ENCODE measurements at places on chromosomes 3 and 15.
A peak's percentile ranks its signal among the peaks of the same experiment; 100 is the strongest.

DNA sequence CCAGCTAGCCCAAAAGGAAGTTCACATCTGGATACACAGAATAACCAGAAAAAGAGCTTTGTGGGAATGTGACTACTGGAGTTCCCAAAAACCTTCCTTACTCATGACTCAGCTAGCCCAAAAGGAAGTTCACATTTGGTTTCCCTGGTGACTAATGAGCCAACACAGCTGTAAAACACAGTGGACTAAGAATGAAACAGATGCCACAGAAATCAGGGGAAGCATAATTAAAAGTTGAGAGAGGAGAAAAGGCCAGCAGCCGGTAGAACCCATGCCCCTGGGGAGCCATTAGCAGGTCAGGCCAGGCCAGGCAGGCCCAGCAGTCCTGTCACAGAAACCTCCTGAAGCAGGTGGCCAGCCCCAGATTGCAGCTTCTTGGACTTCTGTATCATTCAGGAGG is 130.3 kb downstream of the GHSR start:
- no peak overlapping the region for H3K4me3 ChIP-seq
- H3K4me1 ChIP-seq: peaks cover 9% of the 10 kb centered on the region
- no peak for DNase-seq
- no peaks in the 10 kb centered on the region for H3K27me3 ChIP-seq
- H3K27ac ChIP-seq: no peak overlapping the region

DNA sequence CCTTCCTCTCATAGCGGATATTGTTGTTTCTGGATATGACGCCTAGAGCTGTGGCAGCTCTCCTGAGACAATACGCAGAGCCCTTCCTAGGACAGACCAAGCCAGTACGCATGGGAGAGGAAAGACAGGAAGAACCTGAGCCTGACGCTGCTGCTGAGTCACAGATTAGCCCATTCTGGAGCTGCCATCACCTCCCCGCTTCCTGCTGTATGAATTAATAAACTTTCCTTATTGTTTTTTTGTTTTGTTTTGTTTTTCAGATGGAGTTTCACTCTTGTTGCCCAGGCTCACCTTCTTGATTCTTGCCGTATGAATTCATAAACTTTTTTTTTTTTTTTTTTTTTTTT is 67.0 kb downstream of the PPCDC start:
- H3K27me3 ChIP-seq: no peaks in the 10 kb centered on the region
- H3K4me3 ChIP-seq: no peak overlapping the region
- no peak for DNase-seq
- H3K4me1 ChIP-seq: no peaks in the 10 kb centered on the region
- no peak overlapping the region for H3K27ac ChIP-seq

DNA sequence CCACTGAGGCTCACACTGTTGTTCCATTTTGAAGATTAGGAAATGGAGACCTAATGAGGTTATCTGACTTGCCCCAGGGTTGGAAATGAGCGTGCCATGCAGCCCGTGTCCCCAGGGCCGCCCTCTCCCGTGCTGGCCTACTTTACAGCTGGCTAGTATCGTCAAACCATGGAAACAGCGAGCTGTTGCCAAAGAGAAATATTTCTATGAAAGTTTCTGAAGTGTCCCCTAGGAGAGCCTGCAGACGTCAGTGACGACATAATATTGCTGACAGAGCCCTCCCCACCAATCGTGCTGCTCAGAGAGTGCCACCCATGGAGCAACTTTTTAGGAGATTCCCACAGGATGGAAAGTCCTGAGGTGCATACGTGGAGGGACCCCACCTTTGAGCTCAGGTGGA is 11.2 kb upstream of the FAM174B start:
- H3K36me3 ChIP-seq: no peaks in the 10 kb centered on the region
- no peak for DNase-seq
- no peak overlapping the region for H3K4me3 ChIP-seq

GRCh38 chr3:127776347-127776746 is 46.0 kb downstream of the MGLL start:
- H3K36me3 ChIP-seq: peaks cover 4% of the 10 kb centered on the region
- no peak for DNase-seq
- H3K4me3 ChIP-seq: no peak overlapping the region
- H3K27me3 ChIP-seq: peaks cover 1% of the 10 kb centered on the region

GRCh38 chr15:42736793-42737528 is at the start of gene CDAN1:
CDAN1 (minus strand) TSS chr15:42737128; CDS start chr15:42737102, 26 bp downstream.
- H3K36me3 ChIP-seq: peaks cover 2% of the 10 kb centered on the region
- H3K27ac ChIP-seq: peak within 1 kb of the TSS; percentile 94
- peak; percentile 89 for DNase-seq
- H3K4me1 ChIP-seq: peaks cover 25% of the 10 kb centered on the region
- H3K4me3 ChIP-seq: peak within 1 kb of the TSS; percentile 76

GRCh38 chr3:183824761-183825455 is 469 bp downstream of the MAP6D1 start:
- H3K27me3 ChIP-seq: no peaks in the 10 kb centered on the region
- peaks cover 11% of the 10 kb centered on the region for H3K36me3 ChIP-seq
- H3K4me1 ChIP-seq: peaks cover 9% of the 10 kb centered on the region

DNA sequence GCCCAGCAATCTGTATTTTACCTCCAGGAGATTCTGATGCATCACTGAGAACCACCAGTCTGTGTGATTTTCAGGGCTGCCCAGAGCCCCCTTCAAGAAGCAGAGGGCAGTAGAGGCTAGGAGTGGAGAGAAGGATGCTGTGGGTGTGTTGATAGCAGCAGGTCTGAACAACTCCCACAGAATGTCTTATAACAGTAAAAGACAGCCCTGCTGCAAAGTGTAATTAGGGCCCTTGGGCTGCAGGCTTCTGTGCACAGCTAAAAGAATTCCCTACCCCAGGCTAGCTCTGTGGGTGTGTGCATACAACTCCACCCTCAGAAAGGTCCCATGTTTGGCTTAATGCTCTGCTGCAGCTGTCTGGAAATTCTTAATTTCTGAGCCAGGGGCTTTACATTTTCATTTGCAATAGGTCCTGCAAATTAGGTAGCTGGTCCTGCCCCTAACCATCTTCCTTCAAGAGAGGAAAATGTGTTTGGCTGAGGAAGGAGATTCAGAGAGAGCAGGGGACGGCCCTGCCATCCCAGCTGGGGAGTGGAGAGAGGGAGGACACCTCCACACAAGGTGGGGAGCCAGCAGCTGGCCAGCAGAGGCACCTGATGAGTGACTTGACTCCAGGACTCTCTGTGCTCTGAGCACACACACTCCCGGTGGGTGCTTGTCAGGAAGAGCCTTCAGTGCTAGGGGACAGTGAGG is 43.2 kb upstream of the RAB6B start:
- H3K27me3 ChIP-seq: no peaks in the 10 kb centered on the region
- H3K36me3 ChIP-seq: no peaks in the 10 kb centered on the region
- H3K27ac ChIP-seq: no peak overlapping the region
- DNase-seq: no peak
- H3K4me1 ChIP-seq: peaks cover 9% of the 10 kb centered on the region

- H3K36me3 ChIP-seq: no peaks in the 10 kb centered on the region
- H3K4me1 ChIP-seq: no peaks in the 10 kb centered on the region
- no peak for DNase-seq
- no peaks in the 10 kb centered on the region for H3K27me3 ChIP-seq
Observed at GRCh38 chr3:196440041-196440537, 7.9 kb upstream of the UBXN7 start.

- peaks cover 34% of the 10 kb centered on the region for H3K36me3 ChIP-seq
- H3K27me3 ChIP-seq: no peaks in the 10 kb centered on the region
- no peak for DNase-seq
- H3K4me1 ChIP-seq: no peaks in the 10 kb centered on the region
- no peak overlapping the region for H3K4me3 ChIP-seq
Observed at GRCh38 chr15:34355241-34355640, 11.8 kb downstream of the LPCAT4 start.

GRCh38 chr3:68424796-68425460 is 507.4 kb downstream of the TAFA4 start:
- no peak overlapping the region for H3K27ac ChIP-seq
- no peaks in the 10 kb centered on the region for H3K27me3 ChIP-seq
- no peaks in the 10 kb centered on the region for H3K36me3 ChIP-seq
- no peak for DNase-seq
- no peaks in the 10 kb centered on the region for H3K4me1 ChIP-seq

DNA sequence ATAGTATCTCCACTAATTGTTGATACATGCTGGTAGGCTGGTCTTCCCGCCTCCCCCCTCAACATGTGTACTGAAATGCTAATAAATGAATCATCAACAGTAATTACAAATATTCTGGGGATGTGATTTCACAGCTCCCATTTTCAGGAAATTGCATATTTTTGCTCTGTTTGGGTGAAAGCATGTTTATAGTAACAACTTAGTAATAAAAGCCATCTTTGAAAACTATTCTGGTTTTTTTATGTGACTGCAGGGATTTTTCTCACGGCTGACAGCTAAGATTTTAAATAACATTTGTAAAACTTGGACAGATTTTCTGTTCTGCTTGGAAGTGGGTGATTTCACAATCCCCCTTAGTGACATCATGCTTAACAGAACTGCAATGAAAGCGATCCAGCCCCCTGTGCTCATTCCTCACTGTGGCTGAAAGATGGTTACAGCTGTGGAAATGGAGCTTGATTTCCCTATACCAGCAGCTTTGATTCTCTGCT is 25.6 kb upstream of the FAM174B start:
- H3K27ac ChIP-seq: no peak overlapping the region
- DNase-seq: no peak
- peaks cover 5% of the 10 kb centered on the region for H3K36me3 ChIP-seq
- peaks cover 13% of the 10 kb centered on the region for H3K27me3 ChIP-seq
- H3K4me1 ChIP-seq: no peaks in the 10 kb centered on the region
- H3K4me3 ChIP-seq: no peak overlapping the region

DNA sequence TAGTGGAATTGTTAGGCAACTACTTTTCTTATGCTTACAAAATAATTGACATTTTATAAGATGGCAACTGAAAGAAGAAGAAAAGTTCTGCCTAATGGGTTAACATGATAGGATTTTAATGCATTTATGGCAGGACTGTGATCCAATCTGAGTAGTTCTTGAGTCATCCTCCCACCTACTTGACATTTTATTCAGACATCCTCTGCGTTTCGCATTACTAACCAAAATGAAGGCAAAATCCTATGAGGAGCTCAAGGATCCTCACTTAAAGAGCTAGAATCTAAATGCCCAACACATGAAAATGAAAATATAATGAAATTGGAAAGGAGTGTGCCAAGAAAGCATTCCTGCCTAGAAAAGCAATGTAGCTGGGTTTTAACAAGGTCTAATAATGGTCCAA is 581.1 kb upstream of the SEMA6D start:
- no peaks in the 10 kb centered on the region for H3K36me3 ChIP-seq
- no peak overlapping the region for H3K27ac ChIP-seq
- DNase-seq: no peak
- H3K4me3 ChIP-seq: no peak overlapping the region
- H3K27me3 ChIP-seq: no peaks in the 10 kb centered on the region
- no peaks in the 10 kb centered on the region for H3K4me1 ChIP-seq

DNA sequence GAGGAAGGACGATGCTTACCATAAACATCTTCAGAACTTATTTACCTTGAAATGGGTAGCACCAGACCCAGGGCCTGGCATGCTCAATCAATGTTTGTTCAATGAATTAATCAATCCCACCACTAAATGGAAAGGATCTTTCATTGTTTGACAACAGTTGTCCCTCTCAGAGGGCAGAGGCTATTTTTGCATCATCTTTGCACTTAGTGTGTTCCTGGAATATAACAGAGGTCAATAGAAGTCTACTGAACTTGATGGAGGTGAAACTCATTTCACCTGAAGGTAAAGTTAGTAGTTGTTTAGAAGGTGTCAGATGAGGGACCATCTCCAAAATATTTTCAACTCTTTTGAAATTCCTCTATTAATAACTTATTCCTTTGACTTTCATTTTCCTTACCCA is 36.9 kb upstream of the LACTB start:
- peaks cover 1% of the 10 kb centered on the region for H3K27me3 ChIP-seq
- H3K27ac ChIP-seq: no peak overlapping the region
- no peaks in the 10 kb centered on the region for H3K36me3 ChIP-seq
- DNase-seq: no peak

GRCh38 chr15:70156671-70157271 is 59.1 kb upstream of the TLE3 start:
- no peaks in the 10 kb centered on the region for H3K36me3 ChIP-seq
- no peak overlapping the region for H3K4me3 ChIP-seq
- H3K4me1 ChIP-seq: peaks cover 5% of the 10 kb centered on the region
- H3K27me3 ChIP-seq: peaks cover 19% of the 10 kb centered on the region

DNA sequence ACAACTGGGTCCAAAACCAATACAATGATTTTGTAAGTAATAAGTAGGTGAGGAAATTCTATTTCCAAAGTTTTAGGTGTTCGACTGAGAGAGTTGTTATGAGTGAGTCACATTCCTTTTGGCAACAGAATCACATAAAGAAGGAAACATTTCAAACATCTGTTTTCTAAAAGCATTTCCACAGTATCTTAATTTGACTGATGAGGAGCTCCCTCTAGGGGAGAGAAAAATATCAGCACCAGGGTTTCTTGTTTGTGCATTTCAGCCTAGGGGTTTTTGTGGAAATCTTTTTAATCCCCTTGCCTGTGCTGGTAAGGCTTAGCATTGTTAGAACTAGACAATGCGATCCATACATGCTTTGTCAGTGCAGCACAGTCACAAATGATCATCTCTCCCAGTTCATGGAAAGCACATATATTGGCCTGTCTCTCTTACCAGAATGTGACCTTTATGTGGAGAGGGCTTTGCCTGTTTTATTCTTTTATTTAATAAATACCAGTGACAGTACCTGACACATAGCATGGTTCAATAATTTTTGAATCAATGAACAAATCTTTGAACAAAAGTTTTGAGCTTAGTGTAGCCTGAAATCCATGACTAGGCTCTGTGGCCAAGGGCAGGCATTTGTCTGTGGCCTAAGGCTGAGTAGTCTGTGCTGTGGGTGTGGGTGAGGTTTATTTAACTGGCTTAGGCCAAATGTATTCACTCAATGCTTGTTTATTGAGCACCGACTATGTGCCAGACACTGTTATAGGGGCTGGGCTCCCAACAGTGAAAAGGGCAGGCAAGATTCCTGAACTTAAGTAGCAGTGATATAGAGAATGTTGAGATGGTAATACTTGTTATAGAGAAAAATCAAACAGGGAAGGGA is 21.1 kb upstream of the IQCF6 start:
- peak; percentile 19 for DNase-seq
- peaks cover under 1% of the 10 kb centered on the region for H3K27me3 ChIP-seq
- H3K4me1 ChIP-seq: peaks cover 6% of the 10 kb centered on the region

GRCh38 chr3:131972091-131972490 is 62.7 kb downstream of the CPNE4 start:
- no peak overlapping the region for H3K27ac ChIP-seq
- H3K27me3 ChIP-seq: no peaks in the 10 kb centered on the region
- no peak overlapping the region for H3K4me3 ChIP-seq

DNA sequence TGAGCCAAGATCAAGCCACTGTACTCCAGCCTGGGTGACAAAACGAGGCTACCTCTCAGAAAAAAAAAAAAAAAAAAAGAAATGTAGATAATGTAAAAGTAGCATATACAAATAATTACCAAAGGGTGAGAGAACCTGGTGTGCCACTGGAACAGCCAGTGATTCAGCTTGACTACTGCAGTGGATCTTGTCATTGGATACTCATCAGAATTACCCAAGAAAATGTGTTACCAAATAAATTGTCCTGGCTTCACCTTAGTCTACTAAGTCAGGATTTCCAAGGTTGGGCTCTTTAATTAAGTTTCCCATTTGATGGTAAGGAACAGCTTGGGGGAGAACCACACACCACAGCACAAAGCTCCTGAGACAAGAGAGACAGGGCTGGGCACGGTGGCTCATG is 1.5 kb downstream of the NICN1 start:
- peak overlapping the region; percentile 94 for H3K4me3 ChIP-seq
- H3K36me3 ChIP-seq: peaks cover 12% of the 10 kb centered on the region
- peaks cover 12% of the 10 kb centered on the region for H3K4me1 ChIP-seq

- H3K4me1 ChIP-seq: peaks cover 13% of the 10 kb centered on the region
- no peak overlapping the region for H3K4me3 ChIP-seq
- no peak for DNase-seq
Observed at GRCh38 chr3:59519094-59519493, 469.3 kb upstream of the CFAP20DC start.
